Uterus (tissue), 4 donors: ENCODE measurements at places on chromosomes 13 and 19. TPM values are rescaled to one million over a fixed set of nuclear protein-coding genes. Genes with fewer than 3 reads are reported as not detected.
A peak's percentile ranks its signal among the peaks of the same experiment; 100 is the strongest.

STARD13 gene
- 36.8 TPM for total RNA-seq

DNA sequence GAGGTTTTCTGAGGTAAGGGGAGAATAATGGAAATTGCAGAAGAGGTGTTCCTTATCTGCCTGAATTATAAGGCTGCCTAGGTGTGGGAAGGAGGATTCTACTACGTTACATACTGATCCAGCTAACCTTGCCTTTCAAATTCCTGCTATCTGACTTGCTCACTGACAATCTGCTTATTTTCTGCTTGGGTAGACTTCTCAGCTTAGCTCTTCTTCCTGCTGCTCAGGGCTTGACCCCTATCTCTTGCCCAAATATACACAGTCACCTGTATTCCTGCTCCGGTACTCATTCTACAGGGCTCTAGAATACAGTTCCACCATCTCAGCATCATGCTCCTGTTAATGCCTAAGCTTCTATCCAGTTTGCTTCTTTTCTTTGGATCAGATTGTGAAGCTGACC, 1607.6 kb downstream of the OLFM4 start:
- H3K4me1 ChIP-seq = no peaks in the 10 kb centered on the region
- H3K4me3 ChIP-seq = no peak overlapping the region
- H3K27ac ChIP-seq = no peak overlapping the region
- H3K36me3 ChIP-seq = no peaks in the 10 kb centered on the region

DNA sequence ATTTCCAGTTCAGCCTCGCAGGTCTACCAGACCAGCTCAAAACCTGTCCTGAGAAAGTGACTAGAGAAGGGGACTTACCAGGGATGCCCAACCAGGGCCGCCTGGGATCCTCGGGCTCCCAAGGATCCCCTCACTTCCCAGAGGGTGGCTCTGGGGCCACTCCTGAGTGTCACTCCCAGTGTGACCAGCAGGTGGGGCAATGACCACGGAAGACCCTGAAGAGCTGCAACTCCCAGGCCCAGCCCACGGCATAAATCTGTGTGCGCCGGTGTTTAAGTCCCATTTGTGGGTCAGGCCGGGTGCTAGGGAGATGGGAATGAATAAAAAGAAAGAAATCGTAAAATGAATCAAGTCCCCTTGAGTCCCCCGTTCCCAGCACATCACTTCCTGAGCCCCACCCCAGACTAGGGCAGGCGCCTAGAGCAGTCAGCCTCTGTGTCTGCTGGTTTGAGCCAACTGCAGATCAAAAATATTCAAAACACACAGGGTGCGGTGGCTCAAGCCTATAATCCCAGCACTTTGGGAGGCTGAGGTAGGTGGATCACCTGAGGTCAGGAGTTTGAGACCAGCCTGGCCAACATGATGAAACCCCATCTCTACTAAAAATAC, 10.7 kb downstream of the PTGIR start:
- no peaks in the 10 kb centered on the region for H3K27me3 ChIP-seq
- DNase-seq = peak; percentile 88
- H3K4me1 ChIP-seq = no peaks in the 10 kb centered on the region
- no peaks in the 10 kb centered on the region for H3K36me3 ChIP-seq

FCER2 gene
- total RNA-seq = 0.28 TPM

DNA sequence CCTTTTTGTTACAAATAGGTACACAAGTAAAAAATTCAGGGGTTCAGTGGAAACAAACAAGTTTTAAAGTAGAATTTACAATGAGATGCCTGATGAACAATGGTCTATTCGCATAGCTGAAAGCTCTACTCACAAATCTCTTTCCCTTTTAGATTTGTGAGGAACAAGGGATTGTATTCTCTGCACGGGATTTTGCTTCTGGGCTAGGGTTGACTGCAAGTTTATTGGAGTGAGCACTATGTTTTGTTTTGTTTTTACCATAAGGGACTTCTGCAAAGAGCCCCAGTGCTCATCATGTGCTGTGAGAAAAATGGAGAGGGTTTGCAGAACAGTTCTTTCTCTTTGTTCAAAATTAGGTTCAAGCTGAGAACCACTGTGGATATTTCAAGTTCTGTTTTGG, 160.5 kb downstream of the DLEU7 start:
- no peak overlapping the region for H3K4me3 ChIP-seq
- no peak for DNase-seq
- H3K4me1 ChIP-seq = no peaks in the 10 kb centered on the region
- H3K27me3 ChIP-seq = no peaks in the 10 kb centered on the region
- H3K27ac ChIP-seq = no peak overlapping the region

SLC6A16 gene
- total RNA-seq = 0.88 TPM

DNA sequence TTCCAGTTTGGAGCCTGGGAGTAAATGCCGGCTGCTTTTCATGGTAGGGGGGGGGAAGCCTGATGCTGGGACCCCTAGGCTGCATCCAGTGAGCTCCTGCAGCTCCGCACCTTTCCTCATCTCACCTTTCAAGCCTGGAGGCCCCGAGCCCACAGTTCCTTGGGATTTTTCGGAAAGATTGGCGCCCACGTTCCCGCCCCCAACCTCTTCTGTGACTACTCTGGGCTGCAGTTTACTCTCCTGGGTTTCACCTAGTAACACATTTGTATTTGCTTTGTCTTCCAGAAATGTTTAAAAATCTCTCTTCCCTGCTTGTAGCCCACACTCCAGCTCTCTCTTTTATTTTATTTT, 51.9 kb upstream of the SPATA13 start:
- no peak overlapping the region for H3K27ac ChIP-seq
- H3K27me3 ChIP-seq = no peaks in the 10 kb centered on the region
- H3K4me3 ChIP-seq = no peak overlapping the region
- no peaks in the 10 kb centered on the region for H3K4me1 ChIP-seq

ELSPBP1 gene
- not detected for total RNA-seq

DNA sequence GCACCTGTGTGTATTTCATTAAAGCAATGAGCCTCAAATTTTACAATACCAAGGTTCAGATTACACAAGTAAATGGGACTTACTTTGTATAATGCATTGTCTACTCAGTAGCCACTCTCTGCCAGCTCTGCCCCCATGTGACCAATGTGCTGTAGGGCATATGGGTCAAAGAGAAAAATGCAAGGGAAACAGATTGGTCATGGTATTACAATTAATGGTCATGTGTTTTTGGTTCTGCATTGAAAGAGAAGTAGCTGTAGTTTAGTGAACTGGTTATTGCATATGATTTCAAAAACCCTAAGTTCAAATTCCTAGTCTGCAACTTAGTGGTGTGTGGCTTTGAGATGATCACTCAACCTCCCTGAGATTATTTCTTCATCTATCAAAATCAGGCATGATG, 545.4 kb downstream of the SUCLA2 start:
- H3K27me3 ChIP-seq = no peaks in the 10 kb centered on the region
- DNase-seq = no peak
- no peaks in the 10 kb centered on the region for H3K36me3 ChIP-seq

- peak overlapping the region; percentile 89 for H3K27ac ChIP-seq
- DNase-seq = no peak
- H3K4me1 ChIP-seq = peaks cover 8% of the 10 kb centered on the region
- H3K27me3 ChIP-seq = no peaks in the 10 kb centered on the region
- no peaks in the 10 kb centered on the region for H3K36me3 ChIP-seq
Observed at GRCh38 chr19:45179072-45179891, 698 bp downstream of the BLOC1S3 start.

LILRA1 gene
- total RNA-seq = not detected

DNA sequence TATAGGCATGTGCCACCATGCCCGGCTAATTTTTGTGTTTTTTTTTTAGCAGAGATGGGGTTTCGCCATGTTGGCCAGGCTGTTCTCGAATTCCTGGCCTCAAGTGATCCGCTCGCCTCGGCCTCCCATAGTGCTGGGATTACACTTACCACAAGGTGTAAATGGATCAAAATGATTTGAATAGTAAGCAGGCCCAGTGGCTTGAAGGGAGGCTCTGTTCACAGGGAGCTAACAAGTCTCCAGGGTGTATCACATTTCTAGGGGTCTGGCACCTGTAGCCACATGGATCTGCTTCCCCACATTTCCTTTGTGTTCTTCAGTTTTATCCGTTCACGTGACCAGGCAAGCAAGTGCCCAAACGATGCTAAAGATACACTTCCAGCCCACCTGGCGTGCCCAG, 13.5 kb upstream of the CNFN start:
- H3K27ac ChIP-seq = no peak overlapping the region
- no peaks in the 10 kb centered on the region for H3K36me3 ChIP-seq
- H3K4me3 ChIP-seq = no peak overlapping the region
- H3K4me1 ChIP-seq = no peaks in the 10 kb centered on the region

DNA sequence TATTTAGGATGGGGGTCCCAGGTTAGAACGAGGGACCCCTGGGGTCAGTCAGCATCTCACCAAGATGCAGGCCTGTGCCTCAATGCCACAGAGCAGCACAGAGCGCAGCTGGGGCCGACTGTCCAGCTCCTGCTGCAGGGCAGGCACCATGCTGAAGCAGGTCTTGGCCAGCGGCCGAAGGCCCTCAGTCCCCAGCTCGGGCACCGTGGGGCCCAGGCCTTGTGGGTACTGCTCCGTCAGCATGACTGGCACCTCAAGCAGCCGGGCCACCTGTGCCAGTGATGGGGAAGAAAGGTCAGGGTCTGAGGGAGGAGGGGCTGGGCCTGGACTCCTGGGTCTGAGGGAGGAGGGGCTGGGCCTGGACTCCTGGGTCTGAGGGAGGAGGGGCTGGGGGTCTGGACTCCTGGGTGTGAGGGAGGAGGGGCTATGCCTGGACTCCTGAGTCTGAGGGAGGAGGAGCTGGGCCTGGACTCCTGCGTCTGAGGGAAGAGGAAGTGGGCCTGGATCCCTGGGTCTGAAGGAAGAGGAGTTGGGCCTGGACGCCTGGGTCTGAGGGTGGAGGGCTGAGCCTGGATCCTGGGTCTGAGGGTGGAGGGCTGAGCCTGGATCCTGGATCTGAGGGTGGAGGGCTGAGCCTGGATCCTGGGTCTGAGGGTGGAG, 5.7 kb downstream of the ISOC2 start:
- H3K4me3 ChIP-seq = no peak overlapping the region
- H3K27me3 ChIP-seq = peaks cover 15% of the 10 kb centered on the region
- H3K27ac ChIP-seq = no peak overlapping the region
- DNase-seq = no peak

GRCh38 chr19:6362027-6362350, 658 bp downstream of the CLPP start:
- no peaks in the 10 kb centered on the region for H3K36me3 ChIP-seq
- no peaks in the 10 kb centered on the region for H3K27me3 ChIP-seq
- H3K4me1 ChIP-seq = no peaks in the 10 kb centered on the region
- peak overlapping the region; percentile 86 for H3K4me3 ChIP-seq

DNA sequence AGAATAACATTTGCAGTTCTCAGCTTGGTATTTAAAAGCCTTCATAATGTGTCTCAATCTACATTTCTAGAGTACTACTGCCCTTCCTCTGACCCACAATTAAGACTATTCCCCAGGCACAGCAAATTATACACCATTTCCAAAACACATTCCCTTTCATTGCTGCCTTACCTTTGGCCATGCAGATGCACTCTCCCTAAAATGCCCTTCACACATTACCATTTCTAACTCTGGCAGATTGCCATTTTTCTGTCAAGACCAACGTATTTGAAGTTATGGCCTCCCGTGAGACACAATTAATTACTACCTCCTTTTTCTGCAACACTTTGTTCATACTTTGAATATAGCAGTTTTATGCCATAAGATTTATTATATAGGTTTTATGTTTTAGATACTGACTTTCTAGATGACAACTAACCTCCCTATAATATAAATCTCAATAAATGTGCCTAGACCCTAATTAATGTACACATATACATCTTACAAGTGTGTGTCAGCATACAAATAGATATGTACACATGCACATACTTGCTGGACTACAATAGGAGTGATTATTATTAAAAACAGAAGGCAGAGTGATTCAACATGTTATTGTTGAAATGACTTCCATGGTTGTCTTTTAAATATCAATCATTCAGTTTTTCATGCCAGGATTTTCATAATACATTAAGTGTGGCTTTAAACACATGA, 2902.5 kb downstream of the PCDH9 start:
- H3K36me3 ChIP-seq = no peaks in the 10 kb centered on the region
- H3K27me3 ChIP-seq = no peaks in the 10 kb centered on the region
- no peak overlapping the region for H3K4me3 ChIP-seq
- no peak overlapping the region for H3K27ac ChIP-seq

DNA sequence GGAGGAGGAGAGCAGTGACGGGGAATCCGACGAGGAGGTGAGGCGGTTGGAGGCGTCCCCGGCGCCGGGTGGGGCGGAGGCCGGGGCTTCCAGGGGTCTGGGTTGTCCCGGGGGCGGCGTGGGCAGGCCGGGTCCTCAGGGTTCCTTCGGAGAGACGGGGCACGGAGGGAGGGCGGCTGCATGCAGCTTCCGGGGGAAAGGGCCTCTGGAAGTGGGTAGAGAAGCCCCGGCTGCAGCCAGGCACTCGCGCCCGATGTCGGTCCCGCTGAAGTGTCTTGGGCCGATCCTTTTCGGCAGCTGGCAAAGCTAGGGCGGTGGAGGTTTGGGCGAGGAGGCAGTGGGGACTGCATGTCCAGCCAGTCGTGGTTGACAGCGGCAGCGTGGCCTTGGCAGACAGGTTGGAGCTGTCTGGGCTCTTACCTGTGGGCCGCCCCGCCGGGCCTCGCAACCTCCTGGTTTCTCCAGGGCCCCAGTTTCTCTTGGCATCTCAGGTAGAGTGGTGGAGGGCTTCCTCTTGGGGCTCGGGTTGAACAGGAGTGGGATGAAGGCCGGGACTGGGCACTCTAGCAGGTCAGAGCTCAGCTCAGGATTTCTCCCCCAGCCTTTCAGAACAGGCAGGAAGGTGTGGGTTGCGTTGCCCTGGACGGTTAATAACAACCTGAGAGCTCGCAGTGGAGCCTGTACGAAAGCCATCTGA, 690 bp downstream of the KMT2B start:
- no peaks in the 10 kb centered on the region for H3K36me3 ChIP-seq
- peak overlapping the region; percentile 83 for H3K27ac ChIP-seq
- no peaks in the 10 kb centered on the region for H3K27me3 ChIP-seq
- H3K4me1 ChIP-seq = peaks cover 8% of the 10 kb centered on the region
- DNase-seq = peak; percentile 52
- H3K4me3 ChIP-seq = peak overlapping the region; percentile 82

CD79A gene
- total RNA-seq = 0.62 TPM

- H3K4me3 ChIP-seq = peak overlapping the region; percentile 94
- DNase-seq = peak; percentile 97
- H3K27ac ChIP-seq = peak overlapping the region; percentile 99
- H3K4me1 ChIP-seq = no peaks in the 10 kb centered on the region
Observed at GRCh38 chr19:35757231-35757748, 461 bp upstream of the HSPB6 start.

- no peaks in the 10 kb centered on the region for H3K36me3 ChIP-seq
- no peaks in the 10 kb centered on the region for H3K27me3 ChIP-seq
- no peaks in the 10 kb centered on the region for H3K4me1 ChIP-seq
Observed at GRCh38 chr13:72536714-72537394, 190.6 kb downstream of the MZT1 start.

NMRK2 gene
- not detected for total RNA-seq

DNA sequence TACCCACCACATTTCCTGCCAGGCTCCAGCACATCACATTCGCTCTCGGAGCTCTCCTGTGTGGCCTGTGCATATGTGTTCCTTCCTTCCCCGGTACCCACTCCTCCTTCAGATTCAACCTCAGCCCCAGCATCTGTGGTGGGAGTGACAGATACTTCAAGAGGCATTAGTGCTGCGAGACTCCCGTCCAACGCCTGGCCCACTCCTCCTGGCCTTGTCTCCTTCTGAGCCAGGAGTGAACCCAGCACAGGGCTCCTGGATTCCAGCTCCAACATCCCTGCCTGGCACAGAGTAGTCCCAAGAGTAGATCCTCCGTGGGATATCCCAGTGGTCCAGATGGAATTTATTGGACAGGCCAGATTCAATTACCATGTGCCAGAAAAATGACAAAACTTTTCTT, 55.9 kb downstream of the SACS start:
- peak overlapping the region; percentile 87 for H3K27ac ChIP-seq
- no peaks in the 10 kb centered on the region for H3K27me3 ChIP-seq
- DNase-seq = peak; percentile 21
